Non-pigmented ciliary epithelial cell (primary cell): ENCODE measurements at places on chromosomes 3 and 15.

DNA sequence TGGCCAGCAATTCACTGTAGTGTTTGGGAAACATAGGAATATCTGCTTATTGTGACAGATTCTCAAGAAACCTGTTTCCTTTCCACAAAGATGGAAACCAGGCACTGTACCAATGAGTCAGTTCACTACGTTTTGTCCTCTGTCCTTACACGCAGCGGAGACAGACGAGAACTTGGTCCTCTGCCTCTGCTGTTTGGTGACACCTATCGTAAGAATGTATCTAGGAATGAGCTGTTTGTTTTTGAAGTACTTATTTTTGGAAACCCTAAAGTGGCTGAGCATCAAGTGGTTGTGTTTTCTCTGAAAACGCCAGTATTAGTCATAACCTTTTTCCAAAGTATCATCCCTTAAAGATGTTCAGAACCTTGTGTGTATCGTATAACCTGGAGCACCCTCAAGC is 93.0 kb downstream of the PGPEP1L start:
- DNase-seq, result peak; percentile 79

DNA sequence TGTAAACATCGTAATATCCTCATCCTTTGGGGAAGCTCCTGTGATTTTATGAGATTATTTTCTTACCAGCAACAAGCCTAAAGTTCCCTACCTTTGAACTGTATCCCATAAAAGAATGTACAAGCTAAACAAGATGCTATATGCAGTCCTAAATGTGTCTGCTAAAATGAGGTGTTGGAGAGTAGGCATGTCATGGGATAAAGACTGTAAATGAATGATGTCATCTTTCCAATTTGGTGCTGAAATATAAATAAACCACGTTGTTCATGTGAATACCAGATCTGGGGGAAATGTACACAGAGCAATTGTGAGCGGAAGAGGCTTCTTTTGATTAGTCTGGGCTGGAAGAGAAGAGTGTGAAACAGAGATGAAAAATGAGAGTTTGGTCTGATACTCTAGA is 214.9 kb upstream of the WNT5A start:
- DNase-seq, result peak; percentile 17

DNA sequence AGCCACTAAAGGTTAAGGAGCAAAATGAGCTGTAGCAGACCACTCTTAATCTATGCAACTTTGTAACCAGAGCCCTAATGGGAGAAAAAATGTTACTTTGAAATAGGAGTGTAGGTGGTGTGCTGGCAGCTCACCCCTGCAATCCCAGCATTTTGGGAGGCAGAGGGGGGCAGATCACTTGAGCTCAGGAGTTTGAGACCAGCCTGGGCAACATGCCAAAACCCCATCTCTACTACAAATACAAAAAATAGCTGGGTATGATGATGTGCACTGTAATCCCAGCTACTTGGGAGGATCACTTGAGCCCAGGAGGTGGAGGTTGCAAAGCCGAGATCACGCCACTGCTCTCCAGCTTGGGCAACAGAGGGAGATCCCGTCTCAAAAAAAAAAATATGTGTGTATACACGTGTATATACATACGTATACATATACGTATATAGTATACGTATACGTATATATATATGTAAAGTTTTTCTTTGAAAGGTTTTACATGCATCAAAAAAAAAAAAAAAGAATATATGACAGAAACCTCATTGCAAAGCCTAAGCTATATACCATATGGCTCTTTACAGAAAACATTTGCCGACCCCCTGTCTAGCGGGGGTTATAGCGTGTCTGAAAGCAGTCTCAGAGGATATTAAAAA is 15.7 kb downstream of the CAPN7 start:
- DNase-seq, result no peak

- DNase-seq, result no peak
Observed at GRCh38 chr3:50126287-50127211, 28.6 kb upstream of the SEMA3F start.

GRCh38 chr3:192372616-192373015 is 354.7 kb downstream of the FGF12 start:
- no peak for DNase-seq

GRCh38 chr3:86989611-86990010 is 1.3 kb downstream of the VGLL3 start:
- no peak for DNase-seq

GRCh38 chr3:22732641-22733040 is 470.5 kb upstream of the UBE2E2 start:
- DNase-seq, result no peak

GRCh38 chr3:160754371-160754854 is 1.6 kb upstream of the PPM1L start:
- no peak for DNase-seq

GRCh38 chr15:75732809-75733451 is 20.3 kb upstream of the CSPG4 start:
- no peak for DNase-seq

- DNase-seq, result no peak
Observed at GRCh38 chr3:39101022-39101689, 6.3 kb downstream of the GORASP1 start.

DNA sequence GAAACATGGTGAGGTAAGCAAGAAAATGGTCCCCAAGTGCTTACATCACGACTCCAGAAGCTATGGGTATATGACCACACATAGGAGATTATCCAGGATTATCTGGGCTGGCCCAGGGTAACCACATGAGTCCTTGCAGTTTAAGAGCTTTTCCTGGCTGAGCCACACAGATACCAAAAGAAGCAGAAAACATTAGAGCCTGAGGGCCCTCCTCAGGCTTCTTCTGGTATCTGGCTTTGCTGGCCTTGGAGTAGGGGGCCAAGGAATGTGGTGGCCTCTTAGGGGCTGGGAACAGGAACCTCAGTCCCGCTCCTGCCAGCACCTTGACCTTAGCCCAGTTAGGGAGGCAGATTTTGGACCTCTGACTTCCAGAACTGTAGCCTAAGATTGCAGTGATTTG is 259.1 kb downstream of the KCNMB2 start:
- DNase-seq, result no peak

GRCh38 chr3:49461443-49462171 is 8.5 kb upstream of the DAG1 start:
- no peak for DNase-seq

DNA sequence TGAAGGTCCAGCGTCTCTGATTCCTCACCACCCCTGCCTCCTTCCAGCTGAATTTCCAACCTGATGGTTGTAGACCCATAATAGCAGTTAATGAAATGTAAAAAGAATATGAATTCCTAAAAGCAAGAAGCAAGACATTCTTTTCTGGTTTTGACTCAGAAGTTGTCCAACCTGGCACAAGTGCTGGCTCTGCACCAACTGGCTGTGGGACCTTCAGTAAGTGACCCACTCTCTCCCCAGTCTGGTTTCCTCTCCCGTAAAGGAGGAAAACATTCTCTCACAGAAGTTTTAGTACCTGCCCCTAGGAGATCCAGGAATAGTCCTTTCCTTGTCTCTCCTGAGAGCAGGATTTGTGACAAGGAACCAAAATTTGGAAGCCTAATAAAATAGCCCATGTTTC is 236.9 kb upstream of the TRIM42 start:
- DNase-seq, result no peak

GRCh38 chr3:108223928-108224327 is 1.7 kb upstream of the IFT57 start:
- DNase-seq, result no peak

DNA sequence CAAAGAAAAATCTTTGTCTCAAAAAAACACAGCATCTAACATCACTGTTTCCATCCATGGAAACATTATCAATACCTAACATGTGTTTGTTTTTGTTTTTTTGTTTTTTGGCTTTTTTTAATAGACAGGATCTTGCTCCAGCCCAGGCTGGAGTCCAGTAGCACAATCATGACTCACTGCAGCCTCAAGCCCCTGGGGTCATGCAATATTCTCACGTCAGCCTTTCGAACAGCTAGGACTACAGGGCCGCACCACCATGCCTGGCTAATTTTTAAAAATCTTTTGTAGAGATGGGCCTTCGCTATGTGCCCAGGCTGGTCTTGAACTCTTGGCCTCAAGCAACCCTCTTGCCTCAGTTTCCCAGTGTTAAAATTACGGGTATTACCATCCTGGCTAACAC is 52.8 kb downstream of the RAF1 start:
- no peak for DNase-seq

- no peak for DNase-seq
Observed at GRCh38 chr3:150331978-150332568, 76.0 kb upstream of the TSC22D2 start.

DNA sequence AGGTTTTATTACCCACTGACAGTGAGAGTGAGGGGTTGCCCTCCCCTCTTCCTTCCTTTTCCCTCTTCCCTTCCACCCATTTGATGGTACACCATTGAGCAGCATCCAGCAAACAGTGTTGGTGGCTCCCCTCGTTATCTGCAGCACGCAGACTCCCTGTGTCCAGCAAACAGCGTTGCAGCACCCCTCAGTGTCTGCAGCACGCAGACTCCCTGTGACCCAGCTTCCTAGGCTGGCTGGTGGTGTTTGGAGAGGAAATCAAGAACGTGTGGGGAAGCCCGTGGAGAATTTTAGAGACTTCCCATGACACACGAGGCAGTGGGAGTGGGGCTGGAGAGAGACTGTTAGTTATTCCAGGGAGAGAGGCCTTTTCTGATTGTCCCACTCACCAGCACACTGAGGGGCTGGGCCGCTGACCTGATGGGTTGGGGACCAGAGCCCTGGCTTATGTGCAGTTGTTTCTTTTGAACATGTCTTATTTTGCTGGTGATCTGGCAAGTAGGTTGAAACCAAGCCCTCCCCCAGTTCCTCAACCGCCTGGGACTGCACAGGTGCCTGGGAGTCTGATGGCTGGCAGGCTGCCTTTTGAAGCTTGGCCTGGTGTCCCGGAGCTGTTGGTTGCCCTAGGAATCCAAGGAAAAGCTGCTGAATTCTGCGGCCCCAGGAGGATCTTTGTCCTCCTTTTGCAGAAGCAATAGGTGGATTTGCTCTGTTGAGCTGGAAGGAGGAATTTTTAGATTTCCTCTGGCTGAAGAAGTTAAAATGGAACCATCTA is 19.0 kb downstream of the APBA2 start:
- DNase-seq, result no peak

DNA sequence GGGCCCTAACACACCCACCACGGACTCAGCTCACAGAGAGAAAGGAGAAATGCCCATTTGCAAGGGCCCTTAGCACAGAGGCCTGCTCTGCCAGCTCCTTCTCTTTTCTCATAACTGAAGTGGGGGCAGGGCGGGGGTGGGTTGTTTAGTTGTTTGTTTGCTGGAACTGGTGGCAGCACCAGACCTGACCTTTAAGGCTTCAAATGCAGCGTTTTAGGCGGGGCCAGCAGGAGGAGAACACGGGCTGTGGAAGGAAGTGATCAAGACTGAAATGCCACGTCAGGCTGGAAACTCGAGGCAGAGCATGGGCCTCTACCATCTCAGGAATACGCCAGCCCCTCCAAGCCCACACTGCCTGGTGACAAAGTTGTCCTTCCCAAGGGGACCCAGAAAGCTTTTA is 9.3 kb downstream of the CACNA2D2 start:
- DNase-seq, result no peak

DNA sequence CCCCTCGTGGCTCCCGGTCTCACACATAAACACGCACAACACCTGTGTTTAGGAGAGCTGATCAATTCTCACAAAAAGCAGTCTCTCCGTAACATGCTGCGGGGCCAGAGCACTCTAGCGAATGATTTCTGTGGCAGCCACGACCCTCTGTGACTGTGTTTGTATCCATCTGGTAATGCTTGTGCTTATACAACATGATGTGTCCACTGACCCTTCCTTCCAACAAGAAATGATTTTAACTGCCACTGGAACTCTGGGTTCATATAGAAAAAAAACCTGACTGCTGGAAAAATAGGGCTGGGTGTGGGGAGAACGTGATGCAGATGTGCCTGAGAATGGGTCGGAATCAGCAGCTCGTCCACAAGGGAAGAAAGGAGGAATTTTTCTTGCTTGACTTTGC is 410.2 kb downstream of the GAP43 start:
- no peak for DNase-seq

DNA sequence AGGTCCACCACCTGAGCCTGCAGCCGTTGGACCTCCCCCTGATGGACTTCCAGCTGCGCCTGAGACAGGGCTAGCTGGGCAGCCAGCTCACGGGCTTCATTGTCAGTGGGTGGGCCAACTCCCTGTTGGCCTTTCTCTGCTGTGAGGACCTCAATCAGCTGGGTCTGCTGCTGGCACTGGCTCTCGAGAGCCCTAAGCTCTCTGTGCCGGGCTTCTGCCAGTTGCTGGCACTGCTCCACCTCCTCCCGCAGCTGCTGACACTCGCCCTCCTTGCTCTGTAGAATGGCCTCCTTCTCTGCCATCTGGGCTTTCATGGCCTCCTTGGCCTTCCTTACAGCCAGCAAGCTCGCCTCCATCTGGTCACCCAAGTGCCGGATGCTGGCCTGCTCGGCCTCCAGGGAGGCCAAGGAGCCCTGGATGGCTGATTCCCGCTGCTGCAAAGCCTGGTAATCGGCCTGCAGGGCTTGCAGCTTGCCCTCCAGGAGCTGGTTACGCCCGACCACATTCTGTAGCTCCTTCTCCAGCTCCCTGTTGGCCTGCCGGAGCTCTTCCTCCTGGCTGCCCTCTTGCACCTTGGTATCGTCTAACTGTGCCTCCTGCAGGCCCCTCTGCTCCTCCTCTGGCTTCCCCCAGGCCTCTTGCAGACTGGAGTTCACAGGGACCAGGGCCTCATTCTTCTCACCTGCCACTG is 23.8 kb downstream of the CXCR6 start:
- DNase-seq, result no peak

DNA sequence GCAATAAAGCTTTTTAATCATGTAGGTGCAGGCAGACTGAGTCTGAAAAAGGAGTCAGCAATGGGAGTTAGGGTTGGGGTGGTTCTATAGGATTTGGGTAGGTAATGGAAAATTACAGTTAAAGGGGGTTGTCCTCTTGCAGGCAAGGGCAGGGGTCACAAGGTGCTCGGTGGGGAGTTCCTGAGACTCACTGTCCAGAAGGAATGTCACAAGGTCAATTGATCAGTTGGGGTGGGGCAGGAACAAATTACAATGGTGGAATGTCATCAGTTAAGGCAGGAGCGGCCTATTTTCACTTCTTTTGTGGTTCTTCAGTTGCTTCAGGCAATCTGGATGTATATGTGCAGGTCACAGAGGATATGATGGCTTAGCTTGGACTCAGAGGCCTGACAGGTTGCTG is 13.9 kb downstream of the CCR5AS start:
- no peak for DNase-seq

DNA sequence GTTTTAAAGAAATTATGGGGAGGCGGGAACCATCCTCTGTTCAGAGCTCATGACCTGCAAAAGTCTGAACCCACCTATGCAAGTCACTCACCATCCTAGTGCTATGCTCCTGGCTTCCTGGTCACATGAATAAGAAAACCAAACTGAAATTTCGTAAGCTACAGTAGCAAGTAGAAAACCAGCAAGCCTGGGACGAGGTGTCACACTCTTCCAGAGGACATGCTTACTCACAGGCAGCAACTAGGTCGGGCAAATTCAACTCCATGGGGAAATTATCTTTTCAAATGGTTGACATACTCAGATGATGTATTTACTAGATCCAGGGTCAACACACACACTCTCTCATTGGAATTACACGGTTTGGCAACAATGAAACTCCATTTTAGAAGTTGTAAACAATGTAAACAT is 31.3 kb downstream of the LDHAL6B start:
- DNase-seq, result no peak
